ENCODE measurements at places on chromosomes 12 and 14.
A peak's percentile ranks its signal among the peaks of the same experiment; 100 is the strongest.

- DNase-seq = no peak
Observed at GRCh38 chr14:31283153-31283552, 75.6 kb upstream of the HECTD1 start.

GRCh38 chr14:25942090-25942489 lies 655.7 kb downstream of the NOVA1 start:
- no peak for DNase-seq

GRCh38 chr12:52650520-52651081 lies 1.4 kb downstream of the KRT2 start:
- no peak for DNase-seq

DNA sequence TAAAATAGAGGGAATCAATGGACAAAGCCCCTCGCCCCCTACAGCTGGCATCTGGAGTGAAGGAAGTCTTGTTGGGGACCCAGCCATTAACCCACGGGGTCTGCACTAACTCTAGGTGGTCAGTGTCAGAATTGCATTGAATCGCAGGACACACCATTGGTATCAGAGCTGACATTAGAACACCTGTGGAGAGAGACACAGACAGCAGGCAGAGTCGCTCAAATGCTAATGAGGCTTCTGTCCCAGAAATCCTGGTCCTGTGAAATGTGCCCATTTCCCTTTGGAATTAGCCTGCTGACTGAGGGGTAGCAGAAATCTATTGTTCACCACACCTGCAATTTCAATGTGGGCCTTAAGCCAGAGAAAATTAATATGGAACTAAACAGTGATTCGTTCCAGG lies 33.0 kb downstream of the TMEM132D start:
- no peak for DNase-seq

DNA sequence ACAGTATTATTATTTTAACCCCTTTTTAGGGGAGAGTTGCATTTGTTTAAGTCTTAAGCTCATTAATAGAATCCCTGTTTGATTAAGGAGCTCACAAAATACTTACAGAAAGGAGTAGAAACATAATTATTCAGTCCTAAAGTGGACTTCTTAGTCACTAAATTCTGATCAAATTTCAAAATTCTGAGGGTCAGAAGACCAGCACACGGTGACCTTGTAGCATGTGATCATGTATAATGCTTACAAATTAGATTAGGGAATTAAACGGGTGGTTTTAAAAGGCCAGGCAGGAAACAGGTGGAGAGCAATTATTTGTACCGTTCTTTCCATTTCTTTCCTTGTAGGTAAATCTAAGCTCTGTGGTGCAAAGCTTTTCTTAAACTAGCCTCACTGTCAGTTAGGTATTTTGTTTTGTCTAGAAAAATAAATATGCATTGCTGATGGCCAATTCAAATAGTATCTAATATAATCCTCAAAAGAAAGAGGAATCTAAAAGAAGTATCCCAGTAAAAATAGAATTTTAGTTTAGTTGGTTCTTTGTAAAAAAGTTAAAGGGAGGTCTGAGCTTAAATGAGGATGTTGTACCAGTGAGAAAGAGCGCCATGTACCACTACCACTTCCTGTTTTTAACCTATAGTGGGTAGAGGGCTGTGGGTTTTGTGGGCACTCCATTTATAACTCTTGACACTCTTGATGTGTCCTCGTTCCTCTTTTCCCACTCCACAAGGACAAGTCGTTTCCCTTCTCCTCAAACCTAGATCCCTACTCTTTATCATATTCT lies 51.1 kb downstream of the SLC38A1 start:
- no peak for DNase-seq

- DNase-seq = no peak
Observed at GRCh38 chr12:10720974-10721650, 2.0 kb downstream of the YBX3 start.

DNA sequence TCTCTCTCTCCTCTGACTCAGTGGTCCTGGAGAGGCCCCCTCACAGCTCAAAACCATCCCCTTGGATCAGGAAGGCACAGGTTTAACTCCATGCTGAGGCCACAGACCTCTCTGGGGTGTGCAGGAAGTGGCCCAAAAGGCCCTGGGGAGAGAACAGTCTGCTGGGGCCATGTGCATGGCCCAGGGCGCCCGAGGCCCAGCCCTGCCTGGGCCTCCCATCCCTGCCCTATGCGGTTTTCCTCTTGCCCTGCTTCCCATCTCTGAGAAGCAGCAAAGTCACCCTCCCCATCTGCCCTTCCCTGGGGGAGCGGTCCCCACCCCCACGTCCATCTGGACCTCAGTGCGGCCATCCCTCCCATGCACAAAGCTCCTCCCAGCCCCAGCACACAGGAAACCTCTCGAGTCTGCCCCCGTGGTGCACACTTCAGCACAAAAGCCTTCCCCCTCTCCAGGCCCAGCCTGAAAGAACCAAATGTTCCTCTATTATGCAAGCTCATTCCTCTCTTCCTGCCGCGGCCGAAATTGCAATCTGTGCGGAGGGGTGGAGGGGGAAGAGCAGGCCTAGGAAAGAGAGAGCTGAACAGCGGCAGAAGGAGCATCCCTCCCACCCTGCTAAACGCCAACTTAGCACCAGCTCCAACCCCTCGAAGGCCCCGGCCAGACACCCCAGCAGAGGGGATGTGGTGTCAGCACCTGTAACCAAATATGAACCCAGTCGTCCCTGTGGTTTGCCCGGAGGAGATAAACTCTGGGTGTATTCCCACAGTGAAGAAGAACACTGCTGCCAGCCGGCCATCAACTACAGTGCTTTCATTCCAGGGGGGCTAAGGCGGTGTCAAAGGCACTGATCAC lies 108.5 kb downstream of the SCARB1 start:
- no peak for DNase-seq

DNA sequence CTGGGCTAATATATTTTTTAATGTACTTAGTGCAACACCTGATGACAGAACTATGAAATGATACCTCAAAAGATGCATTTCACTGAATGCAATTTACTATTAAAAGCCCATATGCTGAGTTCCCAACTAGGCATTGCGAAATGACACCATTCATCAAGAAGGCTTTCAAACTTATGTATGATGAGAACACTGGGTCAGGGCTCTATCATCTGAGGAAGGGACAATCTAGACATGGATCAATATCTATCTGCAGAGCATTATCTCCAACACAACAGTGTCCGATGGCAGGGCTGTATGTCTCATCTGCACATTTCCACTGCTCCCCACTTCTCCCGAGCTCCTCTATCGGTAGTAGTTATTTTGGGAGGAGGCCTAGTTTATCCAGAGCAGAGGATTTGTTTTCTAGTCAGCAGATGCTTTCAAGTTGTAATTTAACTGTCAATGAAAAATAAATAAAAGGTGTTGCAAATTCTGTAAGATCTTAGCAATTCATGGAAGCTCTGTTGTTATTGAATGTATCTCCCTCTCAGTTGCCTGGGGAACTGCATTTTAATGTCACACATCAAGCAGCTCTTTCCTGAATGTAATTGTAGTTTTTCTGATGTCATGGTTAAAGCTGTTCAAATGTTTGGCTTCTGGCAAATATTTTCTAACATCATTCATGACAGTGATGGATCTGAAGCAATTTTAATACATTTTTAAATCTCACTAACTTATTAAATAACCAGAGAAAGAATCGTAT lies 7.4 kb upstream of the GCH1 start:
- DNase-seq = no peak

DNA sequence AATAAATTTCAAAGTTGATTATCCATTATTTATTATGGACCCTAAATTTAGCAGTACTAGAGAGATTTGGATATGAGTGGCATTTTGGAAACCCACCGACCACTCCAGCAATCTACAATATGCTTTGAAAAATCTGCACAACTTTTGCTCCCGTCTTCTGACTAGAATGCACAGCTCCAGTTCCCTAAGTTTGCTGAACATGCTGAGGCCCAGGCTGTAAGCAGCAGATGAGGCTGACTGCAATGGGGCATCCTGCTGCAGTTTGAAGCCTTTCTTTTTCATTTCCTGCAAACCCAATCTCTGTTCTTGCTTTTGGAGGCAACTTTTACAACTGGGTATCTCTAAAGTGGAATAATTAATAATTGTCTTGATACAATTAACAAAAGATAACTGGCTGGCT lies 405.8 kb downstream of the ATP23 start:
- no peak for DNase-seq

GRCh38 chr14:31261859-31262731 lies 54.5 kb upstream of the HECTD1 start:
- DNase-seq = no peak

GRCh38 chr14:94144765-94145164 lies 15.4 kb upstream of the IFI27L2 start:
- DNase-seq = no peak

GRCh38 chr14:29075761-29076160 lies 309.2 kb downstream of the FOXG1 start:
- DNase-seq = no peak

GRCh38 chr12:47079981-47080724 lies 394 bp upstream of the AMIGO2 start:
- DNase-seq = peak; percentile 73

DNA sequence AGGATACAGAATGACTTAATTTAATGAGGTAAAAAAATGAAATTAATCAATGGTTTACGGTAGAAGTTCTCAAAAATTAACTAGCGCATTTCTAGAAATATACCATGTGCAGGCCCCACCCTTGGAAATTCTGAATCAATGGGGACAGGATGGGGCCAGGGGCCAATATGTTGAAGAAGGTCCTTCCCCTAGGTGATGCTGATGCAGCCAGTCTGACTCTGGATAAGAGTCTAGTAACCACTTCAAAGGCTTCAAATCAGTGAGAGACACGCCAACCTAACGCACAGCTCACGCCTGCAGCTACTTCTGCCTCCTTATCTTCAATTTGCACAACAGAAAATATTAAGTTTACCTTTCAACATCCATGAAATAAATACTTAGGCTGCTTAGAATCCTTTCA lies 14.9 kb downstream of the GIT2 start:
- no peak for DNase-seq

GRCh38 chr12:32155961-32156529 lies 49.4 kb downstream of the BICD1 start:
- no peak for DNase-seq

DNA sequence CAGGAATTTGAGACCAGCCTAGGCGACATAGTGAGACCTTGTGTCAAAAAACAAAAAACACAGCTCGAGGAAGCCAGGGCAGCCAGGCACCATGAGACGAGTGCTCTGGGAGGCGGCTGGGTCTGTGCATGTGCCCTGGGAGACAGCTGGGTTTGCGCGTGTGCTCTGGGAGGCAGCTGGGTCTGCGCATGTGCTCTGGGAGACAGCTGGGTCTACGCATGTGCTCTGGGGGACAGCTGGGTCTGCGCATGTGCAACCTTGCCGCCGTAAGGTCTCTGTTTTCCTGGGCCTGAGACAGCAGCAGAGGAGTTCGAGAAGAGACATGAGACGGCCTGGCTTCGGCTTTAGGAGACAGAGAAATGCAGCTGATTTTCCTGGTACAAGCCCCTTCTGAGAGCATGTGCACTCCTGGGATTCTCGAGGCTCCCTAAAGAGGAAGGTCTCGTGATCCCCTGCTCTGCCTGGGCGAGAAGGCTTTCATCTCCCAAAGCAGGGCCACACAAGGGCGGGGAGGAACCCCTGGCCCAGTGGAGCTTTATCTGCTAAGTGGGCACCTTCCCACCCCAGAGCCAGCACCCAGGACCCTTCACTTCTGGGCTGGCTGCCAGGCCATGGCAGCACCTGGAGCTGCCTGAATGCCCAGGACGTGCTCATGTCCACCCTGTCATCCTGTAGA lies 3.5 kb upstream of the BDKRB1 start:
- no peak for DNase-seq

GRCh38 chr12:100724071-100724470 lies 70.5 kb upstream of the ANO4 start:
- no peak for DNase-seq

DNA sequence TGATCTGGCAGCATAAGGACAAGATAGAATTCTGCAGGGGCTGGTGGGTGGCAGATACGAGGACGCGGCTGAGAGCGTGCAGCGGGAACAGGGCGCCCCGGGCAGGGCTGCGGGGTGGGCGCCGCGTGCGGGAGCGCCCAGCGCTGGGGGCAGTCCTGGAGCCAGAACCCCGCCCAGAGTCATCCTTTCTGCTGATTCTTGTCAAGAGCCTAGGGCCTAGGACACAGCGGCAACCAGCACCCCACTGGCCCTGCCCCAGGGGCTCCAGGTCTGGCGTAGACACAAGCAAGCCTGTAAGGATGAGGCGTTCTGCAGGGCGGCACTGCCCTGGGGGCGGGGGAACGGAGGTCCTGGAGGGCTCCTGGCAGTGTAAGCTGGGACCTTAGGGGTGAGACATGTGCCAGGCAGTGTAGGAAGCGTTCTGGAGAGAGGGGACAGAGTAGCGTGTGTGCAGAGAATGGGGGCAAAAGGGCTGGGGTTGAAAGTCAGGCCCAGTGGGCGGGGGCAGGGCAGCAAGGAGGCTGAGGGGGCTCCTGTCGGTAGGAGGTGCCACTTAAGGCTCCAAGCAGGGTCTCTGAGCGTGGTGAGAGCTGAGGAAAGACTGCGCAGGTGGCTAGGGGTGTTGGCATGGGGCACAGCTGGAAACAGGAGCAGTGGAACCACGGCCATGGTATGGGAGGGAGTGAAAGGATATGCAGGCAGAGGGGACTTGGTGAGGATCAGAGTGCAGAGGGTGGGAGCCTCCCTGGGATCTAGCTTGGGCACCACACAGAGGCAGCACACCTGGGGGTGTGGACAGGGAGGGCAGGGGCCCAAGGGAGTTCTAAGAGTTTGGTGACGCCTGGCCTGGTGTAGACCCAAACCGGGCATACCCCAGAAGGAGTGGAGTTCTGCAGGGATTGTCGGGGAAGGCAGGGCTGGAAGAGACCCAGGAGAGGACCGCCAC lies 845 bp upstream of the AHNAK2 start:
- DNase-seq = peak; percentile 72

GRCh38 chr12:88590851-88591250 lies 10.6 kb upstream of the KITLG start:
- no peak for DNase-seq

GRCh38 chr12:33634544-33634943 lies 194.9 kb upstream of the SYT10 start:
- no peak for DNase-seq

DNA sequence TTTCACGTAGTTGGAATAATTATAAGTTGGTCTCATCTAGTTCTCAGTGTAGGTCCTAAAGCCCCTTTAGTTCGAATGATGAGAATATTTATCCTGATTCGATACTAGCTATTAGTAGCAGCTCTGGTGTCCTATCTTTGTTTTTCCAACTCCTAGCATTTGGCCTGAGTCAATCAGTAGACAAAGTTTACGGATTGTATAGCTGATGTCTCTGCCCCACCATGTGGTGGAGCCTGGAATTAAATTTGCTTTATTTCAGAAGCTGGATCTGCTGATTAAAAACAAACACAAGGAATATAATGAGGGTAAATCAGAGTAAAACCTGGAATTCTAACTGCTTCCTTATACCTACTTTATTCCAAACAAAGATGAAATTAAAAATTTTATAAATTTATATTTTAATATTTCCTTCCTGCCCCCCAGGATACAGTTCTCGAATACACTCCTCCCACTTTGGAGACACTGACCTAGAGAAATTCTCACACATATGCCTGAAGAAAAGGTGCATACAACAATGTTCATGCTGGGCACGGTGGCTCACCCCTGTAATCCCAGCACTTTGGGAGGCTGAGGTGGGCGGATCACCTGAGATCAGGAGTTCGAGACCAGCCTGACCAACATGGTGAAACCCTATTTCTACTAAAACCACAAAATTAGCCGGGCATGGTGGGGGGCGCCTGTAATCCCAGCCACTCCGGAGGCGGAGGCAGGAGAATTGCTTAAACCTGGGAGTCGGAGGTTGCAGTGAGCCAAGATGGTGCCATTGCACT lies 7.6 kb upstream of the BRMS1L start:
- DNase-seq = no peak
